ENCODE measurements at places on chromosomes 2 and 18. TPM values are rescaled to one million over a fixed set of nuclear protein-coding genes. Genes with fewer than 3 reads are reported as not detected.

Gene STRN
- 37.5 TPM for total RNA-seq

Gene HES6
- 59.3 TPM for total RNA-seq

Gene STRADB
- total RNA-seq = 95.5 TPM

Gene ABCB6
- 24.2 TPM for total RNA-seq

Gene BIN1
- total RNA-seq = 132 TPM

Gene GCG
- total RNA-seq = 0.99 TPM

Gene IL36G
- not detected for total RNA-seq

Gene TFCP2L1
- total RNA-seq = 1.1 TPM

Gene SCG2
- 9.6 TPM for total RNA-seq

Gene EFR3B
- 32.6 TPM for total RNA-seq

Gene SMIM21
- not detected for total RNA-seq

Gene DNAH6
- total RNA-seq = 2.5 TPM

Gene SLC4A1AP
- total RNA-seq = 38.5 TPM

Gene NT5DC4
- 0.22 TPM for total RNA-seq

Gene GPAT2
- total RNA-seq = 1.3 TPM

Gene DNAJC27
- 22.6 TPM for total RNA-seq

Gene C18orf63
- total RNA-seq = not detected

Gene SEPTIN10
- 83.8 TPM for total RNA-seq

Gene KIAA2012
- not detected for total RNA-seq

Gene IL1A
- not detected for total RNA-seq

Gene HOXD12
- not detected for total RNA-seq

Gene MEX3C
- 69.5 TPM for total RNA-seq

Gene STARD6
- total RNA-seq = not detected

Gene LRRTM4
- total RNA-seq = 12.3 TPM

Gene OSBPL6
- total RNA-seq = 10.1 TPM

Gene KLHL30
- 2.7 TPM for total RNA-seq

Gene ERBB4
- total RNA-seq = 17.9 TPM

Gene ASPRV1
- 4.3 TPM for total RNA-seq

Gene SIX3
- 35.2 TPM for total RNA-seq

Gene CACNB4
- total RNA-seq = 26.2 TPM

Gene TPGS2
- 80.2 TPM for total RNA-seq

Gene OXER1
- total RNA-seq = 4.3 TPM

Gene GPR39
- 1.1 TPM for total RNA-seq

Gene DPP4
- 12.3 TPM for total RNA-seq

Gene TUBB6
- total RNA-seq = 99.8 TPM

Gene NAT8
- not detected for total RNA-seq

Gene L3MBTL4
- total RNA-seq = 10.8 TPM

Gene CFC1
- 0.55 TPM for total RNA-seq

Gene BMP10
- not detected for total RNA-seq

Gene WNT6
- total RNA-seq = 1.0 TPM

Gene REG3G
- not detected for total RNA-seq

Gene MATN3
- 0.93 TPM for total RNA-seq

Gene CGREF1
- total RNA-seq = 12.1 TPM

Gene RBM45
- total RNA-seq = 20.8 TPM

Gene STPG4
- total RNA-seq = not detected

All from camera-type eye (tissue), 1 donor.